ENCODE measurements at places on chromosomes 5 and 9. TPM values are rescaled to one million over a fixed set of nuclear protein-coding genes. Genes with fewer than 3 reads are reported as not detected.
A peak's percentile ranks its signal among the peaks of the same experiment; 100 is the strongest.

DNA sequence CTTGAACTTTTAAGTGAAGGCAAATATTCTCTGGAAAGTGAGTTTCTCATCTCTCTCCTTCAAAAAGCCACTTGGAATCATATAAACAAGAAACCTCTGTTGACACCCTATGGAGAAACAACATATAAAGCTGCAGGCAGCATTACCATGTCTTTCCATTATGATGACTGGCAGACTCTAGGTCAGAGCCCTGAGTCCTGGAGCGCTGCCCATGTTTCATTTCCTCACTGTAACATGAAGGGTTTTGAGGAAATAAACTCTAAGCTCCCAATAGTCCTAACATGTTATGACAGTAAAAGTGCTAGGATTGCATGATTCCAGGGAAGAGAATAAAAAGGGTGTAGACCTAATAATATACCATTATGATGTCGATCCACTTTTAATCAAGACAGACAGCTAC, 220.6 kb downstream of the CTNND2 start:
- H3K27me3 ChIP-seq = no peaks in the 10 kb centered on the region
- H3K36me3 ChIP-seq = no peaks in the 10 kb centered on the region
- no peak overlapping the region for H3K4me3 ChIP-seq
- no peak overlapping the region for H3K27ac ChIP-seq
- DNase-seq = no peak
- H3K4me1 ChIP-seq = no peaks in the 10 kb centered on the region

DNA sequence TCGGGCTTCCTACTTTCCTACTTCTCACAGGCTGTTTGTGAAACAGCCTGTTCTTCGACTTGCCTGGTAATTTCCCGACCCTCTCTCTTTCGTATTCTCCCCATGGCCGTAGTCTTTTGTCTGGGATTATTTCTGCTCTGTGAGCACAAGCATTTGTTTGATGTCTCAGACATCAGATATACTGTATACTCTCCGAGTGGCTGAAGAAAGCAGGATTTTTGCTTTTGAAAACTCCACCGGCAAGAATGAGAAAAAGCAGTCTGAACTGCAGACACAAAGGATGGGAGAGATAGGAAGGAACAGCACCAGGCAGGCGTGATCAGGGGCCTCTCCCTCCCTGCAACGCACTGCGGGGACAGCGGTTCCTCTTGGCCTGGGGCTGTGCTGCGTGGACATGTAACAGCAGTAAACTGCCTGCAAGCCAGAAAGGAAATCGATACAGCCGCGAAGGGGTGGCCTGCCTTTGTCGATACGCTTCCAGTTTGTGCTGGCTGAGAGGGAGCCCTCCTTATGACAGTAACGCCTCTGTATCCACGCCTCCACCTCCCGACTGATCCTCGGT, 313.9 kb upstream of the TLE4 start:
- H3K27me3 ChIP-seq = peaks cover 2% of the 10 kb centered on the region
- no peak overlapping the region for H3K27ac ChIP-seq
- H3K36me3 ChIP-seq = no peaks in the 10 kb centered on the region

DNA sequence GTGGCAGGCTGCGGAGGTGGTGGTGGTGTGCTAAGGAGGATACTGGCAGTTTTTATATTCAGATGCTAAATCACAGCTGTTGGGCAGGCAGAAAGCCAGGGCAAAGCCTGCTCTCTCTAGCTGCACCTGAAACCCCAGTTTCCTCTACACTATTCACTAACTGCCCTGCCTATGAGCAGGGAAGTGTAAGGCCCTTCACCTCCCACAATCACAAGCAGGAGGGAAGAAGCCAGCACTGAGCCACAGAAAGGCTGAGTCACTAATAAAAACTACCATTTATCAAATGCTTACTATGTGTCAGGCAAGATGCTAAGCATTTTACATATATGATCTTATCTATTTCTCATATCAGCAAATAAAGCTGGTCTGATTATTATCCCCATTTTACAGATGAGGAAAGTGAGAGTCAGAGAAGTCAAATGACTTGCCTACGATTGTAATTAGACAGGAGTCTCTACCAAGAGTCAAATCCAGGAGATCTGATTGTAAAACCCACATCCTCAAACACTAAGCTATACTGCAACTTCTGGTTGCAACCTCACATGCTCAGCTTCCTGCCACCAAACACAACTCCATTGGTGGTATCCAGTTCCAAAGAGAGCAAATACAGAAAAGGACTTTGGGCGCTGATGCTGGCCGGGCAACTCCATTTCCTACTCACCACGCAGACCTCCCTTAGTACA, 17.7 kb upstream of the IL6ST start:
- H3K4me3 ChIP-seq = no peak overlapping the region
- H3K4me1 ChIP-seq = peaks cover 32% of the 10 kb centered on the region
- peak; percentile 63 for DNase-seq
- H3K27ac ChIP-seq = peak overlapping the region; percentile 76

DNA sequence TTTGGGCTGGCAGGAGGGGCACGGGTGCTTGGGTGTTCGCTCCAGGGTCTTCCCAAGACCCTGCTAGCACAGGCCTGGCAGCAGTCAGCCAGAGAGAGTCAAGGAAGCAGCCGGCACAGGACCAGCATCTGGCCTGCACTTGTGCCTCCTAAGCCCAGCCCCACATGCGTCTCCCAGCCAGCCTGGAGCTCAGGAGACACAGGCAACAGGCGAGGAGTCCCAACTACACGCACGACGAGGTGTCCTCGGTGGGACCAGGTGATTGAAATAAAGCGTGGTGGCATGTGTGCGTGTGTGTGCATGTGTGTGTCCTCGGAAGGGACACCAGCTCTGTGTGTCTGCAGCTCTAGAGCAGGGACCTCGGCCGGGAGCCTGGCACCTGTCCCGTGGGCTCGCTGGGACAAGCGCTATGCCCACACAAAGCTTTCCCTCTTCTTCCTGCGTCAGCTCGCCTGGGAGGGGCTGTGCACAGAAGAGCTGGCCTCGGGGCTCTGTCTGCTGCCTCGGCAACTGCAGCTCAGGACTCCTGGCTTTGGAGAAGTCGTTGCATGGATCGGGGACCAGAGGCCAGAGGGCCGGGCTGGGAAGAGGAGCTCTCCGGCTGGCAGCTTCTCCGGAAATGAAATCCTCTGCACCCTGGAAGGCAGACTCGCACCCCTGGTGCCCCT, 14.7 kb upstream of the SLC9A3 start:
- H3K36me3 ChIP-seq = no peaks in the 10 kb centered on the region
- no peak overlapping the region for H3K27ac ChIP-seq
- DNase-seq = no peak
- H3K4me1 ChIP-seq = peaks cover 12% of the 10 kb centered on the region
- H3K4me3 ChIP-seq = no peak overlapping the region
- peaks cover 5% of the 10 kb centered on the region for H3K27me3 ChIP-seq

- peak overlapping the region; percentile 95 for H3K4me3 ChIP-seq
- H3K36me3 ChIP-seq = peaks cover 52% of the 10 kb centered on the region
These were observed 1.1 kb downstream of the PTGER4 start for GRCh38 chr5:40680741-40681362.

DNA sequence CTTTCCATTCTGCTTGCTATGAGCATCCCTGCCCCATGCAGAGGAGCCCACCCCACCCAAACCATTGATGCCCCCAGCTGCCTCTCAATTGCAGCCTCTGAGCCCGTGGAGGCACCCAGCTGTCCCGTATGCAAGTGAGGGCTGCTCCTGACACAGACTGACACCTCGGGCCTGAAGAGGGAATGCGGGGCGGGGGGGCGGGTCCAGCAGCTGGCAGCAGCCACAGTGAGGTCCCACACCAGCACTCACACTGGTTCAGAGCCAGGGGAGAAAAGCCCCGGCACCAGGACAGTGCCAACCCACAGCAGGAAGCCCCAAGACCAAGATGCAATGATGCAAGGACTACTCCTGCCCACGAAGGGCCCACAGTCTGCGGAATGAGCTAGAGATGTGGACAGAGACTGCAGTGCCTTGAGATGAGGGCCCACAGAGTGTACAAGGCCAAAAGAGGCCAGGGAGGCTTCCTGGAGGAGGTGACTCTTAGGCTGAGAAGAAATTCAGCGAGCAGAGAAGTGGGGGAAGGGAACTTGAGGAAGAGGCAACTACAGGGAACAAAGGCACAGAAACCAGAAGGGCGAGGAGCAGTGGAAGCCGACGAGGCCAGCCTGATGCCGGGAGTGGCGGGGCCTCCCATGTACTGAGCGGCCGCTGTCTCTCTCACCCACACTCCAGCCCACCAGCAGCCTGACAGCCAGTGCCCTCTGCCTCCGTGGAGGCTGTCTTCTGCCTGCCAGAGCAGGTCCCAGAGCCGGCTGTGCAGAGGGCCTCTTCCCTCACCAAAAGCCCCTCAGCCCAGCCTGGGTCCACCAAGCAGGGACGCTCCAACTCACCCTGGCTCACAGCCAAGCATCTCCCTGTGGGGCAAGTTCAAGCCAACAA, 9.2 kb downstream of the EEIG1 start:
- peak; percentile 55 for DNase-seq
- peak overlapping the region; percentile 74 for H3K4me3 ChIP-seq
- H3K27me3 ChIP-seq = no peaks in the 10 kb centered on the region

DNA sequence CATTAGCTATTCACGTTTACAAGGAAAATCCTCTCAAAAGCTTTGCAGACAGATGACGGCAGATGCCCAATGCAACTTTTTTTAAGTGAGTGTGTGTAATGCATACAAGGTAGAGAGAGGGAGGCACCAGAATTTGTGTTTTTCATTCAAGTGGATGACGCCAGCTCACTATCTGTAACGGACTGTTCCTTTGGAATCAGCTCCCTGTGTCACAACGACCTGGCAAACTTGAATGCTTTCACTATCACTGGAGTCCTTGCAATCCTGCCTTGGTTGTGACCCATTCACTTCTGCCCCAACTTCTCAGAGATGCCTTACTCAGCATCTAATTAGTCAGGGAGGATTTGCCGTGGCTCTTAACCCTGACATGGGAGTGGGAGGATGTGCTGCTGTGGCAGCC, 148.5 kb downstream of the BNC2 start:
- no peaks in the 10 kb centered on the region for H3K4me1 ChIP-seq
- H3K27me3 ChIP-seq = peaks cover 10% of the 10 kb centered on the region
- H3K27ac ChIP-seq = no peak overlapping the region

DNA sequence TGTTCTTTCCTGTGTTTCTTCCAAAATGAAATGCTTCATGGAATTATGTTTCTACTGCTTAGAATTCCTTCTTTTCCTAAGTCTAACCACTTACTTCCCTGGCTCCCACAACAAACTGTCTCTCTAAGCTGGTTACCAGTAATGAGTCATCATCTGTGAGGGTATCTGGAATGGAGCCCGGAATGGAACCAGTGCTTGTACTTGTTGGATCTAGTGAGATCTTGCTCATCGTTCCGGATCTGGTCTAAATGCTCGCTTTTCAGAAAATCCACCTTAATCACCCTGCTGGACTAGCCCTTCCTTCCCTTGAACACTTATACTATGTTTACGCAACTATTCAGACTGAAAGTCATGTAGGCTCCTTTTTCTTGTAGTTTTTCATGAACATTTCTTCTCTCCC, 184.8 kb downstream of the PBX3 start:
- no peaks in the 10 kb centered on the region for H3K36me3 ChIP-seq
- no peak overlapping the region for H3K4me3 ChIP-seq
- H3K27me3 ChIP-seq = no peaks in the 10 kb centered on the region
- H3K4me1 ChIP-seq = no peaks in the 10 kb centered on the region

- no peaks in the 10 kb centered on the region for H3K4me1 ChIP-seq
- no peak overlapping the region for H3K4me3 ChIP-seq
- H3K27me3 ChIP-seq = no peaks in the 10 kb centered on the region
These were observed 792.9 kb downstream of the PTPRD start for GRCh38 chr9:9819886-9820285.

DNA sequence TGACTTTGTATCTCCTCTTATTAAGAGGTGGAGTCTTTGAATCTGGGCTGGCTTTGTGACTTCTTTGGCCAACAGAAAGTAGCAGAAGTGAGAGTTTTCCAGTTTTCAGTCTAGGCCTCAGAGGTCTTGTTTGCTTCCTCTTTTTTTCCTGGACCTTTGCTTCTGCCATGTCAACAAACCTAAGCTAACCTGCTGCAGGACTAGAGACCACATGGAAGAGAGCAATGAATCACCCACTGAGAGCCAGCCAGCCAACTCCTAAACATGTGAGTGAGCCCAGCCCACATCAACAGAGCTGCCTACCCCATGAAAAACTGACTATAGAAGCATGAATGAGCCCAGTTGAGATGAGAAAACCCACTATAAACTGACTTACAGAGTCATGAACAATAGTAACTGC, 29.9 kb downstream of the MRPL22 start:
- no peaks in the 10 kb centered on the region for H3K27me3 ChIP-seq
- no peak for DNase-seq
- H3K27ac ChIP-seq = no peak overlapping the region
- H3K4me3 ChIP-seq = no peak overlapping the region
- peaks cover 5% of the 10 kb centered on the region for H3K4me1 ChIP-seq
- H3K36me3 ChIP-seq = peaks cover 20% of the 10 kb centered on the region

- peaks cover 2% of the 10 kb centered on the region for H3K4me1 ChIP-seq
- no peaks in the 10 kb centered on the region for H3K36me3 ChIP-seq
- no peak for DNase-seq
- no peak overlapping the region for H3K27ac ChIP-seq
These were observed 41.1 kb upstream of the LHFPL2 start for GRCh38 chr5:78689540-78690252.

GRCh38 chr5:137207023-137207760, 291.9 kb downstream of the SPOCK1 start:
- no peak overlapping the region for H3K4me3 ChIP-seq
- H3K36me3 ChIP-seq = no peaks in the 10 kb centered on the region
- no peaks in the 10 kb centered on the region for H3K27me3 ChIP-seq
- no peaks in the 10 kb centered on the region for H3K4me1 ChIP-seq
- DNase-seq = no peak

DNA sequence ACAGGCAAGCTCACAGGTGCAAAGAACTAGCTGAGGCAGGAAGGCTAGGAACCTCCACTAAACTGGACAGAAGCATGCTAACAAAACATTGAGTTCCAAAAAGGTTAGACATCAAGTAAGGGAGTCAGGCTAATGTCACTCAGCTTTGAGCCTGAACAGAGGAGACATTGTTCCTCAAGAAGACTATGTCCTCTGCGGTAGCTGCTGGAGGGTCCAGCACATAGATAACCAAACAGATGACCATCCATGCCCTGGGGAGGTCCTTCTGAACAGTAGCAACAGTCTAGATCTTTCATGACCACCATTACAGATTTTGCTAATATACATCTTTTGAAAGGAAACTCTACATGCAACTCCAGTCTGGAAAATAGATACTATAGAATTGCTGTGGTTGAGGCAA, 57.7 kb downstream of the CYSTM1 start:
- no peak overlapping the region for H3K27ac ChIP-seq
- H3K4me3 ChIP-seq = no peak overlapping the region
- no peaks in the 10 kb centered on the region for H3K4me1 ChIP-seq
- H3K36me3 ChIP-seq = no peaks in the 10 kb centered on the region
- no peak for DNase-seq
- H3K27me3 ChIP-seq = peaks cover 5% of the 10 kb centered on the region

PHYKPL gene
- 106 TPM for total RNA-seq

SOHLH1 gene
- total RNA-seq = not detected

FOXD4L6 gene
- total RNA-seq = not detected

GKAP1 gene
- 3.8 TPM for total RNA-seq

F12 gene
- total RNA-seq = 1.5 TPM

RNF224 gene
- total RNA-seq = not detected

KIF4B gene
- total RNA-seq = not detected

All from activated CD4-positive, alpha-beta memory T cell treated with anti-CD3 and anti-CD28 coated beads, Interleukin-2, amount 10 ng/mL, durations not matched to agents 7 days and 5 days (primary cell).